Lung (tissue), 17 donors: ENCODE measurements at places on chromosomes 11 and 22. TPM values are rescaled to one million over a fixed set of nuclear protein-coding genes. Genes with fewer than 3 reads are reported as not detected.

The NXPE4 gene
- polyA plus RNA-seq, result not detected

The ASPHD2 gene
- polyA plus RNA-seq, result 0.45 TPM

The KRTAP5-2 gene
- 0.12 TPM for polyA plus RNA-seq

The C22orf31 gene
- 0.07 TPM for polyA plus RNA-seq

The SAA4 gene
- polyA plus RNA-seq, result 0.39 TPM

The MS4A6E gene
- polyA plus RNA-seq, result 0.63 TPM

The GGTLC2 gene
- 7.0 TPM for polyA plus RNA-seq

The FAM227A gene
- polyA plus RNA-seq, result 1.1 TPM

The C11orf58 gene
- 95.0 TPM for polyA plus RNA-seq
